Activated T-helper 1 cell treated with Interleukin-2 at 50 U/mL for 16 hours (primary cell): ENCODE measurements at places on chromosomes 12 and 14.

DNA sequence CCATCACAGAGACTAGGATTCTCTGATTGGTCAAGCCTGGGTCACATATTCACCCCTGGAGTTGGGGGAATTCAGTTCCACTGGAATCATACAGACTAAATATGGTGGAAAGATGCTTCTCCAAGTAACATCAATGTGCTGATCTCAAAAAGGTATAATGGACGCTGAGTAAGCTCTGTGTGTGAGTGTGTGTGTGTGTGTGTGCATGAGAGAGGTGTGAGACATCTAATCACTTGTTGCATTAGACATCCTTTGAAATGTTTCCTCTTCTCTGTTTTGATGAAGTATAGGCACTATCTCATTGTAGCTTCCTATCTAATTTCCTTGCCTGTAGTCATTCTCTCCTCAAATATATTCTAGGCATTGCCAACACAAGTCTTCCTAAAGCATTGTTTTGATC is 5.0 kb upstream of the RAB3IP start:
- DNase-seq: no peak

- DNase-seq: no peak
Observed at GRCh38 chr12:107125833-107126232, 32.5 kb upstream of the CRY1 start.

- DNase-seq: no peak
Observed at GRCh38 chr12:48165089-48165981, 8.0 kb upstream of the ASB8 start.

DNA sequence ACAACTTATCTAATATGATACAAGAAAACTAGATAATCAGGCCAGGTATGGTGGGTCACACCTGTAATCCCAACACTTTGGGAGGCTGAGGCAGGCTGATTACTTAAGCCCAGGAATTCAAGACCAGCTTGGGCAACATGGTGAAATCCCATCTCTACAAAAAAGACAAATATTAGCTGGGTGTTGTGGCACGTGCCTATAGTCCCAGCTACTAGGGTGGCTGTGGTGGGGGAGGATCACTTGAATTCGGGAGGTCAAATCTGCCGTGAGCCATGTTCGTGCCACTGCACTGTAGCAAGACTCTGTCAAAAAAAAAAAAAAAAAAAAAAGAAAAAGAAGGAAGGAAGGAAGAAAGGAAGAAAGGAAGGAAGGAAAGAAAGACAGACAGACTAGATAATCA is 27.0 kb downstream of the ZCRB1 start:
- no peak for DNase-seq

DNA sequence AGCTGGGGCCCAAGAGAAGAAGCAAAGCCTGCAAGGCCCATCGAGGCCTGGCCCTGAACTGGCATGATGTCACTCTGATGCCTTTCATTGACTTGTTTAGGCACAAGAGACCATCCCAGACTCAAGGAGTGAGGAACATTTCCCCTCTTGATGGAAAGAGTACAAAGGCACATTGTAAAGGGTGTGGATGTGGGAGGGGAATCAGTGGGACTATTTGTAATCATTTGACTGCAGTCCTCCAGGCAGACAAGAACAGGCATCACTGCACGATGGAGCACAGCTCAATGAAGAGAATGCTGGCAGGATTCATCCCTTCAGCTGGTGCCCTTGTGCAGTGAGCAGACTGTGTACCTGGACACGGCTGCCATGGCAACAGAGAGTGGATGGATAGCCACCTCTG is 87.9 kb downstream of the LGMN start:
- DNase-seq: no peak

DNA sequence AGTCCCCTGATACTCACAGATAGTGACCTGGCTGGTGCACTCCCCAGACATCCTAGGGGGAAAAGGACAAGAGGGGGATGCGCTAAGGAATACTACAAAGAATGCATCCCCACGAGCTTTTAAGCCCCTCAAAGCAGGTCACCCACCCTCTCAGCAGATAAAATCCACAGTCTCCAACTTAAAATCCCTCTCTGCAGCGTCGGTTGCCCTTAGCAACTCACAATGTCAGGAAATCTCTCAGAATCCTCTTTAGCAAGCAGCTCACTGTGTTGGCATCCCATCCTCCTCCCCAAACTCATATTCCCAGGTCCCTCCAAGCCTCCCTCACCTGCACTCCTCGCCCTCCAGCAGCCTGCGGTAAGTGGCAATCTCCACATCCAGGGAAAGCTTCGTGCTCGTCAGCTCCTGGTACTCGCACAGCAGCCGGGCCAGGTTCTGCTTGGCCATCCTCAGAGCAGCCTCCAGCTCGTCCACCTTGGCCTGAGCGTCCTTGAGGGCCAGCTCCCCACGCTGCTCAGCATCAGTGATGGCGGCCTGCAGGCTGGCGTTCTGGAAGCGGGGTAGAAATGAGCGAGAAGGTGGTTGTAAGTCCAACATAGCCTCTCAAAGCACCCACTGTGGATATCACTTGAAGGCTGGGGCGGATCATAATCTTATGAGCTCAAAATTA is 5.5 kb upstream of the KRT79 start:
- DNase-seq: no peak

GRCh38 chr12:11684811-11685210 is 35.3 kb downstream of the ETV6 start:
- DNase-seq: no peak

DNA sequence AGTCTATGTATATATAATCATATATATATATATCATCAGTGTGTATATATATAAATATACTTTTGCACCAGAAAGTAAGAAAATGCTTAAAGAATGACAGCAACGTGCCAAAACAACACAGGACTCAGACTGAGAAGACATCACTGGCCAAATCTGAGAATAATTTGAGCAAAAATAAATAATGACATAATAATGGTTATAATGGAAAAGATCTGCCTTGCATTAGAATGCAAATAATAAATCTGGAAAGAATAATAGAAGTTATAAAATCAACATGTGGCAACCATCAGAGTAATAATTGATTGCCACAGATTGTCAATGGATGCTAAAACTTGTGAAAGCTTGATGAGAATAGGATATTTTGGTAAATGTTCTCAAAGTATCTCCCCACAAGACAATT is 61.5 kb upstream of the PLEKHG7 start:
- DNase-seq: no peak

DNA sequence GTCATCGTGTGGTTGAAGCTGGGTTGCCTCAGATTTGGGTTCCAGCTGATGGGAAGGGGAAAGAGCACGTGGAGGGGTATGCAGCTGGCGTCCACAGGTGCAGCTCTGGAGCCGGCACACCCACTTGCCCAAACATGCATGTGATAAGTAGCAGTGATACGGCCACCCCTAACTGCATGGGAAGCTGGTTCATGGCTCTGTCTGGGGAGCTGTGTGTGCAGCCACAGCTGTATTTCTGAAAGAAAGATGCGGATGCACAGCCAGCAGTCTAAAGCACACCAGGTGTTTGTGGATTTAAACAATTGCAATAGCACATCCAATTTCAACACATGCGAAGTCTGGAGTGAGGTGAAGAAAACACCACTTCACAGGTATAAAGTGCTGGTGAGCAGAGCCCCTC is 181.4 kb downstream of the EFCAB11 start:
- DNase-seq: no peak

DNA sequence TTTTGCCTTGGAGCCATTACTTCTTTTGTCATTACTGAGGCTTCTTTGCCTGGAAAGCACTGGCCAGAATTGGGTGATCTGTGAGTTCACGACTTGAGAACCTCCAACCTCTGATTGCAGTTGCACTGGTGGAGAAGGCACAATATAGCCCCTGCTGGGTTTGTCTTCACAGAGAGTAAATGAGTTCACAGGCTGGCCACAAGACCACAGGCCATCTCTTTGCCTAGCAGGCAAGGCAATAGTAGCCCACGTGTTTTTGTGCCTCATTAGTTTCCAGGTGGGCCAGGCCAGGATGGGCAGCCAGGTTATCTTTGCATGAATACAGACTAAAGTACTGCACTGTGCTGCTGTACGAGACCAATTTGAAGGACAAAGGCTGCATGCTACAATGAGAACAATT is 468.8 kb downstream of the NRXN3 start:
- no peak for DNase-seq

DNA sequence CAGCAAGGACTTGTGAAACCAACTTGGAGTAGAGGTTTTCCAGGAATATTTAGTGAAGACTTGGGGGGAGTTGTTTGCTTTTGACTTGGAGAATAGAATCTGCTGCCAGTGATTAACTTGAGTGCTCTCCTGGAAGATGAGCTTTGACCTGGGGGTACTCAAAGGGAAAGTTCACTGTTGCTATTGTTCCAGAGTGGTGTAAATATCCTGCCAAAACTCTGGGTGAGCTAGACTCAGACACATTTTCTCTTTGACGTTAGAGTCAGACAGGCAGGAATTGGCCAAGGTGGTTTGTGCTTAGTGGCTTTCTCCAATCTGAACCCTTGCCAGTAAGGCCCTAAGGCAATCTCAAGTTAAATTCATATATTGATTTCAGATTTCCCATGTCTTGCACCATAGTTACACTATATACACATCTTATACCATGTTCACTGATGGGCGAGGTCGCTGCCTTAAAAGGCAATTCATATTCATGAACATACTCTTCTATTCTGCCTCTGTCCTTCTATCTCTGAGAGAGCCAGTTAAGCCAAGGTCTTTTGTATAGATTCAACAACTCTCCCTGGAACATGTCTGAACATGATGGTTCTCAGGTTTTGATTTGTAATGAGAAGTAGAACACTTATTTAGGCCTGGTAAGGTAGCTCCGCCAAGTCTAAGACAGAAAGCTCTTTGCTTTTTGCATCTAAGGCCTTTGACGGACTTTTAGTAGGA is 204.6 kb upstream of the SLC38A2 start:
- no peak for DNase-seq
